T-helper 9 cell (primary cell): ENCODE measurements at places on chromosomes 11 and 22.

DNA sequence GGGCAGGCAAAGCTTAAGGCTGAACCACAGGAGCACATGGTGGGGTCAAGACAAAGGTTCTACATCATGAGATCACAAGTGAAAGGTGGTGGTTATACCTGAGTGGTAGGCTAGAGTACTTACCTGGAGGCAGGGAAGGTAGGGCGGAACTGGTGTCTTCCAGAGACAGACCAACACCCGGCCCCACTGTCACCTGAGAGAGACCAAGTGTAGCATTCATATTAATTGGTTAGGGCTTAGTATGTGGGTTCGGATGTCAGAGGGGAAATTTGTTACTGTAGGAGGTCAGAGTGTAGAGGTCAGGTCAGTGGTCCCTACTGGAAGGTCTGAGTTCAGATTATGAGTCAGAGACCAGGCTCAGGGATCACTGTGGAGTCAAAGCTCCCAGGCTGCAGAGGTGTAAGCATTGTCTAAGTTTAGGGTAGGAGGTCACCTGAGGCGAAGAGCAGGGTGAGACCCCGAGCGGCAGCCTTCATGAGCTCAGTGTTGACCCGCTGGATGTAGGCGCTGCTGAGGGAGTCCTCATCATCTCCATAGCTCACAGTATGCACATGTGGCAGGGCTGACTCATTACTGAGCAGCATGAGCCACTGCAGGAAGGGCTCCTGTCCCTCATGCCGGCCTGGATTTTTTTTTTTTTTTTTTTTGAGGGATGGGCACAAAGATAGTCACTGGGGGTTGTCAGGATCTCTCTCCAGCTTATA is 3.2 kb downstream of the TPP1 start:
- no peak for DNase-seq

GRCh38 chr11:45859661-45860140 is 12.4 kb downstream of the CRY2 start:
- DNase-seq: no peak

DNA sequence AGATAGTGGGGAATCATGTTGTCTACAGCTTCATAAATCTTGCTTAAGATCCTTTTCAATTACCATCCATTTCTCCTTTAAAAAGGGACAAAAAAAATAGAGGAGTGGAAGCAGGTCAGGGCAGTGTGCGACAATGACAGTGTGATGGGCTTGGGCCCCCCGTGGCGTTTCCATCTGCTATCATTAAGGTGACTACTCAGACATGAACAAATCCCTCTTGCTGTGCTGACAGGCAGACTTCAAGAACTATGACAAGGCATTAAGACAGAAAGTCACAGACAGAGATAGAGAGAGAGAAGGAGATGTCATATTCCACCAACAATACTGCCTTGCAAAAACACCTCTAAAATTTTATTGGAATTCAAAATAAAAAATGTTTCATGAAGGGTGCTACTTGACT is 263.2 kb downstream of the DCDC1 start:
- no peak for DNase-seq

DNA sequence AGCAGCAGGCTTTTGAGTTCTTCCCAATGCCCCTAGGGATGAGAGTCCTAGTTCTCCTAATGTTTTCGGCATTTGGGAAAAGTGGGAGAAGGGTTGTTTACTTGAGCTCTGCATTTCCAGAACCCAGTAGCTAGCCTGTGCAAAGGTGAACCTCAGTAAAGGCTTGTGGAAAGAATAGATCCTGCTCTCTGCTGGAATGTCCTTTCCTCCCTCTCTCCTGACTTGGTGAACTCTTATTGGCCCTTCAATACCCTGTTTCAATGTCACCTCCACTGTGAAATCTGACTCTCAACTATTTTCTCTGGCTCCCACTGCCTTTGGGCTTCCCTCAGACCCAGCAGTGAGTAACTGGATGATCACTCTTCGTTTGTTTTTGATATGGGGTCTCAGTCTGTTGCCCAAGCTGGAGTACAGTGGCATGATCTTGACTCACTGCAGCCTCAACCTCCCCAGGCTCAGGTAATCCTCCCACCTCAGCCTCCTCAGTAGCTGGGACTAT is 2.4 kb upstream of the UVRAG start:
- no peak for DNase-seq

- no peak for DNase-seq
These were observed 1.2 kb upstream of the TSKU start for GRCh38 chr11:76781807-76782530.

DNA sequence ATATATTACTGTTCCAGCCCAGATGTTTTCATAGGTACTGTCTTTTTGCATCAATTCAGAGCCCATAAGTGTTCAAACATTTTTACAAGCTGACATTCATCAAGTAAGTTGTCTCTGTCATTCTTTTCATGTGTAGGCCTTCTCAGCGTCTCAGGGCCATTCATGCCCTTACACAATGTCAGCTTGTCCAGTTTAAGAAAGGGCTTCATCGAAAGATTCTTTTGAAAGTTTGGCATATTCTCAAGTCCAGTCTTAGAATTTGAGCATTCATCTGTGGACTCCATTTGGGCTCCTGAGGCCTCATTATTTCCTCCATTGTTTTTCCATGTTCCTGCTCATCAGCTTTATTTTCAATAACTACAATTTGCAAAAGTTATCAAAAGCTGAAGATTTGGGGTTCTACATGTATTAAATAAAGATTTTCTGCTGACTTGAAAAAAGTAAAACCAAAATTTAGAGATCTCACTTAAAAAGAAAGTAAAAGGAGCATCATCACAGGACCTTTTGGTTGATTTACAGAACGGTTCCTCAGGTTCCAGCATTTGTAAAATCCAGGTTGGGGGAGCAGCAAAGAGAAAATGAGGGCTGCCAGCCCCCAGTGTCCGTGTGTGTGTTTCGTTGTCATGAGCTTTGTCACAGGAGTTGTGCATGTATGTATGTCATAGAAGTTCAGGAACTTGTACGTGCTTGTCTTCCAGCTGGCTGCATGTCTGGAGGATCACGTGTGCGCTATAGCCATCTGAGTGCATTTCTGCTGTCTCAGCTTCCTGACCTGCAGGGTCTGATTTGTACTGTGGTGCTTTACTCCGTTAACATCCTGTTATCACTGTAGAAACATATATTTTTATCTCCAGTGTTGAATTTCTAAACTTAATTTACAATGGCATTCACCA is 15.6 kb downstream of the MOV10L1 start:
- no peak for DNase-seq

GRCh38 chr22:42841444-42841843 is 15.6 kb downstream of the ARFGAP3 start:
- DNase-seq: no peak

DNA sequence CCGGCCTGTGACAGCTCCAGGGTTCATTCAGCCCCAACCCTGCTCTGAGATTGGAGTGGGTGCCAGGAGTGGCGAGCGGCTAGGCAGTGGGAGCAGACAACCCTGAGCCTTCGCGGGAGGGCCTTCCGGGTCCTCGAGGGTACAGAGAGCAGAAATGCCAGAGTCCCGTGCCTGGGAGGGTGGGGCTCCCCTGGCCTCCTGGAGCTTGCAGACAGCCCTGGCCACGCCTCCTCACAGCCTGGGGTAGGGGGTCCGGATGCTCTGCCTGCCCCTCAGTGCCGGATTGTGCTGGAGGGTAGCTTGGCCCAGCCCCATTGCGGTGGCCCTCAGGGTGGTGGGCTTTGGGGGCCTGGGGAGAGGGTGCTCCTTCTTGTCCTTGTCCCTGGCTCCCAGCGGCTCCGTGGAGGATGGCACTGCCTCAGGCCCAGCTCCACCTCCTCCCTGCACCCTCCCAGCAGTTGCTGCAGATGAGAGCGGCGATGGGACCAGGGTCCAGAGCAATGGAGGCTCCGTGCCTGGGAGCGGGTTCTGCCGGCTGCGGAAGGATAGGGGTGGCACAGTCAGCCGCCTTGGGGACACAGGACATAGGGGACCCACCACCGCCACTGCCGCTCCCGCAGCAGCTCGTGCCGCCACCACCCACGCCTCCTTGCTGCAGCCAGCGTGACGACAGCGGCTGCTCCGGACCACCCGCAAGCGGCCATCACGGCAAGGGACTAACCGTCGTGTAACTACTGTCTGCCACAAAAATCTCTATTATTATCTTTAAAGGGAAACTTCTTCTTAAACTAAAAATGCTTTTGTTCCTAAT is 34.9 kb upstream of the OR10G7 start:
- DNase-seq: no peak

DNA sequence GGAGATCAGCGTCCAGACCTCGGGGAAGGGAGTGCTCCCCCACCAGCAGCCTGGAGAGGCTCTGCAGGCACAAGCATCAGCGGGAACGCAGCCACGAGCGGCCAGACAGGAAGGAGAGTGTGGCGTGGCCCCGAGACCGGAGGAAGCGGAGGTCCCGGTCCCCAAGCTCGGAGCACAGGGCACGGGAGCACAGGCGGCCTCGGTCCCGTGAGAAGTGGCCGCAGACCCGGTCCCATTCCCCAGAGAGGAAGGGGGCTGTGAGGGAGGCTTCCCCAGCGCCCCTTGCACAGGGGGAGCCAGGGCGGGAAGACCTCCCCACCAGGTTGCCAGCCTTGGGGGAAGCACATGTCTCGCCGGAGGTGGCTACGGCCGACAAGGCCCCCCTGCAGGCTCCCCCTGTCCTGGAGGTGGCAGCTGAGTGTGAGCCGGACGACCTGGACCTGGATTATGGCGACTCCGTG is 6.9 kb downstream of the IRF7 start:
- DNase-seq: no peak

DNA sequence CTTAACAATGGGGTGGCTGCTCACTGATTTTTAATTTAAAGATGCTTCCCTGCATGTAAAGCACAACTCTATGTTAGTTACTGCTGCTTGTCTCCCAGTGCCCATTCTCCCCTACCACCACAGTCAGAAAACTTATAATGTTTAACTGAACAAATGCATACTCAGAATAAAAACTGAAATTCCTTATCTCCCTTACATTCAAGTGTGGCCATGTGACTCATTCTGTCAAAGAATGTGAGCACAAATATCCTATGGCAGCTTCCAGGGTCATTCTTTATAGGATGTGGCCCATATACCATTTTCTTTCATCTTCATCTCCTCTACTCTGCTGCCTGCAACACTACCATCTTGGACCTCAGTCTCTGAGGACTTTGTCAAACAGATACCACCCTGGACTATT is 374.8 kb downstream of the DYNC2H1 start:
- no peak for DNase-seq

GRCh38 chr11:114845766-114846415 is 167.6 kb downstream of the NXPE2 start:
- no peak for DNase-seq

DNA sequence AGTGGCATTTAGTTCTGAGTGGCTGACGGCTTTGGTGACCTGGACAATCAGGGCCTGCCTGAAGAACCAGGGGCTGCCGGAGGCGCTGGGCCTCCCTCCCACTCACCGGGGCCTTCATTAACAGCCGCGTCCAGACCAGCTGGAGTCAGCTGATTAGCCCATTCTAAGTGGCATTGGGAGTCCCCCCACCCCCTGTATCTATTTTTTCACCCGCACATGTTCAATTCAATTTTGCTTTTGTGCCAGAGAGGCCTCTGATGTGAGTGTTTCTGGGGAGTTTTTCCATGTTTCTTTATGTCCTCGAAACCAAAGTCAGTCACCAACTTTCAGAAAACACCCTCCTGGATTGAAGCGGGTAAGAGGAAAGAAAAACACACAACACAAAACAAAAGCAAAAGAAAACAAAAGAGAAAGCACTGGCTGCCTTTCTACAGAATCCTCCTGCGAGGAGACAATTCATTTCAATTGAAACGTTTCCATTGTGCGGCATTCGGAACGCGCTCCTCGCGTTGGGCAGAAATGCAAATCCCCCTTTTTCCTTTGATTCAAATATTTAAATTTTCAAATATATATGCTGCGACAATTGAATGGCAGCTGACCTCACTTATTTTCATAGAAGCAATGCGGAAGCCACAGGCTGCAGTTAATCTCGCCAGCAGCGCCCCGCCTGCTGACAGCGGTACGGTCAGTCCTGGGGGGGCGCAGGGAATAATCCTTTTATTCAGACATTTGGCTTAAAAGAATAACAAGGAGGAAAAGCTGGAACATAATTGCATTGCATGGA is 17.7 kb downstream of the CDKN1C start:
- no peak for DNase-seq

GRCh38 chr11:128394431-128395089 is 192.8 kb downstream of the ETS1 start:
- no peak for DNase-seq

GRCh38 chr22:23226497-23226850 is 46.2 kb downstream of the BCR start:
- no peak for DNase-seq

- DNase-seq: no peak
These were observed 492.8 kb downstream of the INSC start for GRCh38 chr11:15607361-15608036.

DNA sequence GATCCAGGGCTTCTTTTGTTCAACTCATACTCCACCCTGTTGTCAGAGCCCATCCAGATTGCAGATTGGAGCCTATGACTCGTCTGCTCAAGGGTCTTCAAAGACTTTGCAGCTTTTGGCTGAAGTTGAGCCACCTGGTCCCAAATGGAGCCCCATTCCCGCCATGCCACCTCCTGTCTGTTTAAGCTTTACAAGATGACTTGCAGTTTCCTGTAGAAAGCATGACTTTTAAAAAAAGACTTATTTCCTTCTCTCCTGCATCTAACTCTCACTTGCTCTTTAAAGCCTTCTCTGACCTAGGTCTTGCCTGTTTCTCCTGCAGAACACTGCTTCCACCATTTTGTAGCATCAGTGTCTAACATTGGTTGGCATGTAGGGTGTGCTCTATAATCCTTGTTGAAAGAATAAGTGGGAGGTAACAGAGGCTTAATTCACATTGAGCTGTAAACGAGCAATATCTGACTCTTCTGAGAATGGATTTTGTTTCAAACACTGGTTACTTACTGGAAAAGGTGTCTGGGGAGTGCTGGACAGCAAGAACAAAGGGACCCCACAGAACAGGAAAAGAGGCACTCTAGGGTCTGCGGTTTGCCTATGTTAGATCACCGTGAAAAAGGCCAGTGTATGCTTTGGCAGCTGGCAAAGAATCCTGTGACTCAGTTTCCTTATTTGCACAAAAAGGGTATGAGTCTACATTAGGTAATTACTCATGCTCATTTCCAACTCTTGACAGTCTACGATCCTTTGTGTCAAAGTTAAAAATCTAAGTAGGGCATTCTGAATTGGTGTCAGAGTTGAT is 30.3 kb downstream of the NF2 start:
- no peak for DNase-seq

DNA sequence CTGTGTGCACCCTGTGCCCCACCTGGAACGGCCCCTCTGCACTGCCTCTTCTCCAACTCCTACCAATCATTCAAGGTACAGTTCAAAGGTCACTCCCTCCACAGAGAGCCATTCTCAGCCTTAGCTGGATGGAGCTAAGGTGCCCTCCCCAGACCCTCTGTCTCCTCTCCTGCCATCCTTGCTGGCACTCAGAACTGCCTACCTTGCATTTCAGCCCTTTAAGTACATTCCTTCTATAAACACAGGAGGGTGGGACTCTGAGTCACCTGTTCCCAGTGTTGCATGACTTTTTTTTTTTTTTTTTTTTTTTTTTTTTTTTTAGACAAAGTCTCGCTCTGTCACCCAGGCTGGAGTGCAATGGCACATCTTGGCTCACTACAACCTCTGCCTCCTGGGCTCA is 8.6 kb downstream of the TTLL1 start:
- no peak for DNase-seq

GRCh38 chr11:74208507-74208906 is 37.4 kb downstream of the PPME1 start:
- DNase-seq: no peak

- DNase-seq: no peak
These were observed 461.7 kb upstream of the TENM4 start for GRCh38 chr11:79902493-79902892.
